Stimulated activated CD4-positive, alpha-beta T cell treated with anti-CD3 and anti-CD28 coated beads, Interleukin-1b, Interleukin-23, amount 100 ng/mL, for 24 hours (primary cell): ENCODE measurements at places on chromosomes 11 and 22.

- DNase-seq: no peak
Observed at GRCh38 chr11:19595499-19595839, 117.2 kb upstream of the NAV2 start.

DNA sequence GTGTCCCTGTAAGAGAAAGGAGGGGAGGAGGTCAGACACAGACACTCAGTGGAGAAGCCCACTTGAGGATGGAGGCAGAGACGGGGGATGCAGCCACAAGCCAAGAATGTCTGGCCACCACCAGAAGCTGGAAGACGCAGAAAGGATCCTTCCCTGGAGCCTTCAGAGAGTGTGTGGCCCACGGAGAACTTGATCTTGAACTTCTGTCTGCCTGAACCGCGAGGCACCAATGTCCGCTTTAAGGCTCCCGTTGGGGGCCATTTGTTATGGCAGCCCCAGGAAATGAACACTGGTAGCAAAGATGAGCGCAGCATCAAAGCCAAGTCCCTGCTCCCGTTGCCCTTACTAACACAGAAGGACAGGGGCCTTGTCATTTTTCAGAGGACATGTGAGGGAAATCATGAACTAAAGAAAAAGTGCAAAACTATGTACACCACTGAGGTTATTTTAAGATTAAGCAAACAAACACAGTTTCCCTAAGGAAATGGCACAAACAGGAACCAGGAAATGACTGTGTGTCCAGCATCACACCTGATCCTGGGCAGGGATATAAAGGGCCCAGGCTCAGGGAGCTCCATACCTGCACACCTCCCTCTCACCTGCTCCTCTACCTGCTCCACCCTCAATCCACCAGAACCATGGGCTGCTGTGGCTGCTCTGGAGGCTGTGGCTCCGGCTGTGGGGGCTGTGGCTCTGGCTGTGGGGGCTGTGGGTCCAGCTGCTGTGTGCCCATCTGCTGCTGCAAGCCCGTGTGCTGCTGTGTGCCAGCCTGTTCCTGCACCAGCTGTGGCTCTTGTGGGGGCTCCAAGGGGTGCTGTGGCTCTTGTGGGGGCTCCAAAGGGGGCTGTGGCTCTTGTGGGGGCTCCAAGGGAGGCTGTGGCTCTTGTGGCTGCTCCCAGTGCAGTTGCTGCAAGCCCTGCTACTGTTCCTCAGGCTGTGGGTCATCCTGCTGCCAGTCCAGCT, at the start of gene KRTAP5-6:
KRTAP5-6 (plus strand) TSS at position 588 of the 963 bp plus-strand sequence; CDS start at position 639, 51 bp downstream.
- DNase-seq: no peak

DNA sequence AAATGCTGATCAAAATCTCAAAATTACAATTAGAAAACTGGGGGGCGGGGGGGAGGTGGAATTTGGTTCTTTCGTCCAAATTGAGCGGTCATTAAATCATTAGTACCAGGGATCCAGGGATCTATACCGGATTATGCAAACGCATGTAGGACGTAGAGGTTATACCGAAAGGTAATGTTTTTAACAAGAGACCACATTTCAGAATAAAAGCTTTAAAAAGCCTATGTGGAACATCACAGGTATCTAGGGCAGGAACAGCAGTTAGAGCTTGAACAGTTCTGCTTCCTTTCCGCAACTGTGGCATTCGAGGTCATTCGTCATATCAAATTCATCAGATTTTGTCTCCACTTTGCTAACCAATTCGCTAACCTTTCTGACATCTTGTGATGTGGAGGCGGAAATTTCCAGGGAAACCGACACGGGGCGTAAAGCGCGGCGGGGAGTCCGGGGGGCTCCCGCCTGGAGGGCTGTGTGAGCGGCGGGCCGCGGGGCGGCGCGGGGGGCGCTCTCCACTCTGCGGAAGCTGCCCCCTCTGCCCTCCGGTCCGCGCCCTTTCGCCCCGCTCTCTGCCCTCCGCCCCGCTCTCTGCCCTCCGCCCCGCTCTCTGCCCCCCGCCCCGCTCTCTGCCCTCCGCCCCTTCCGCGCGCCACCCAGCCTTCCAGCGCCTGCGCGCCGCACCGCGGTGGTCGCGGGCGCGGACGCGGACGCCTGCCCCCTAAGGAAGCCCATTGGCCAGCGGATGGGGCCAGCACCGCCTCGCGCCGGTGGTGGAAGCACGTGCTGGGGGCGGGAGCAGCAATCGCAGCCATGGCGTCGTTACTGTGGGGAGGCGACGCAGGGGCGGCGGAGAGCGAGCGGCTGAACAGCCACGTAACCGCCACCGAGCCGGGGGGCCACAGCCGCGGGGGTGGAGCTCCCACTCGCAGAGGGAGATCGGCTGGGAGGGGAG, at the start of gene DDX25:
DDX25 (plus strand) TSS at position 798 of the 949 bp plus-strand sequence; CDS start at position 808, 10 bp downstream.
- no peak for DNase-seq

DNA sequence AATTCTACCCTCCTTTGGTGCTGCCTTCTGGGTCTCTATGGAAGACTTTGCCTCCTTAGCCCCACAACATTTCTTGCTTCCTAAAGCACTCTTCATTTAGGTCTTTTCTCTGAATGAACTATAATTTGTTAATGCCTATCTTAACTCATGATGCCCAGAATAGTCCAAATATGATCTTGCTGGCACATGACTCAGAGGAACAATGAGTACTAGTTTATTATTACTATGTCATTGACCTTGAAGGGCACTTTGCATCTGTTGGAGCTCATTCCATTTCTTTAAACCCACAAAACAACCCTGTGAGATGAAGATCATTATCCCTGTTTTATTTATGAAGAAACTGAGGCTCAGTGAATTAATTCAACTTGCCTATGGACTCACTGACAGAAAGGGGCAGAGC, 320.2 kb upstream of the PLET1 start:
- no peak for DNase-seq

- DNase-seq: no peak
Observed at GRCh38 chr11:108167624-108168023, 46.3 kb downstream of the ACAT1 start.

- DNase-seq: no peak
Observed at GRCh38 chr11:43359422-43359818, 700 bp downstream of the TTC17 start.

DNA sequence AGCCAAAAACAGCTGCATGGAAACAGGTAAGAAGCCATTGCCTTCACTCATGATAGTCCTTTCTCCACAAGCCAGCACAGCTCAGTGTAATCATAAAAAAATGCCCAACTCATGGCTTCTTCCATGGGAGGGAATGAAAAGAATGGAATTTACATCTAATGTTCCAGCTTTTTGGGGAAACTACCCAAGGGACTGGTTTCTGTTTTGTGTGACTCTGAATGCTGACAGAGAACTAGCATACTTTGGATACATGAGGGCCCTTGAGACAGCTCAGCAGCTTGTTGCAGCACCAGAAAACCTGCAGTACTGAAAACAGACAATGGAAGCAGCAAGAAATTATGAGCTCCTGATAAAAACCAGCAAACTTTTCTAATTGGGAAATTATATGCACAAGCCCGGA, 24.2 kb upstream of the HORMAD2 start:
- no peak for DNase-seq

DNA sequence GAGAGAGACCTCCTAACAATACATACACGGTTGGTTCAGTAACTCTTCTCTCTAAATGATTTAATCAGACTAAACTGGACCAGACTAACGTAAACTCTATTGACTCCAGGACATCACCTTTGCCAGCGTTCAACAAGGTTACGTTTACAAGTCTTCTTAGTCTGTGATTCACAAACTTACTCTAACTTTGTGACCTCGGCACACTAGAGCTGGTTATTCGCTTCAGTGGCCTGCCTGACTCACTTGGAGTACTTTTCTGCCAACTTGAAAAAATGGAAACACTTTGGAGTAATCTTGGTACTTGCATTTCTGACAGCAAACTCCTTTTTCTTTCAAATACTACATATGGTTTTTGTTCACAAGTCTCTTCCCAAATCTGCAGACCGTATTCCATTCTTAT, 26.2 kb downstream of the MTMR2 start:
- no peak for DNase-seq

DNA sequence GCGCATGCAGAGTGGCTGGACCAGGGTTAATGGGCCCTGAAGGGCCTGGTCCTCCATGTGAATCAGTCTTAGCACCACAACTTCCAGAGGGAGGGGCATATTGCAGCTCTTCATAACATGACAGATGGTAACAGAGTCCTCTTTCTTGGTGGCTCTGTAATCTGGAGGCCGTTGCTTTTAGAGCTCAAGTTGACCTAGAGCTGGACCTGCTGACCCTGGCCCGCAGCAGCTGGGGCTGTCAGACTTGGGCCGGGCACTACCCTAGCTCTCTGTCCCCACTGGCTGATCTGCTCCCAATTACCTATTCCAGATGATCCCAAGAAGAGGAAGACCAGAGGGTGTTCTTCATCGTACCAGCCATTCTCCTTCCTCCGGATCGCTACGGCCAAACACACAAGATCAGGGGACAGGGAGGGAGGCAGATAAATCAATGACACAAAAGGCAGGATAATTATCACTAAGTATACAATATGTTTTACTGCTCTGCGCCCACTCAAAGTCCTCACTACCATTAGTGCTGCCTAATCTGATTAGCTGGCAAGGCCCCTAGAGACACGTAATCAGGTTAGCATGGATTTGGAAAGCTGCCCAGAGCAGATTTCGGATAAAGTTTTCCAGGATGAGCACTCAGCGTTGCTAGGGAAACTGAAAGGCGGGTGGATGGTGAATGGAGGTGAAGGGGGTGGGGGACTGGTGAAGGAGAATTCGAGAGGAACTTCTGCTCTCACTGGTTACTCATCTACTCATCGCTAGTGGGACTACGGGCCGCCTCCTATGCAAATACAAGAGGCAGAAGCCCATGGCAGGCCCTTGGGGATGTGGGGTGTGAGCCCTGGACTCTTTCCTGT, 64.5 kb upstream of the PHOX2A start:
- DNase-seq: no peak

DNA sequence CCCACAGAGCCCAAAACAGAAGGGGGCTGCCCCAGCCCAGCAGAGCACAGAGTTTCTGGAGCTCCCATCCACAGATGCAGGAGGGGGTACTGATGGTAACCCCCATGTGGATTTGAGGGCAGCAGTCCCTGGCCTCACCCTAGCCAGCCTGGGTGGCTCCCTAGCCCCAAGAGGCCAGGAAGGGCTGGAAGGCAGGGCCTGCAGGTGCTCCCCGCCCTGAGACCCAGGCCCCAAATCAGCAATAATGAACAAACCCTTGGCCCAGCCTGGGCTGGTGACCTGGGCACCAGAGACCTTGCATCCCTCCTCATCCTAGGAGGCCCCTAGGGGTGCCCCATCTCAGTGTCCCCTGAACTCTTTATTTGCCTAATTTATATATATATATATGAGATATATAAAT, 61.6 kb downstream of the MORC2 start:
- DNase-seq: no peak

DNA sequence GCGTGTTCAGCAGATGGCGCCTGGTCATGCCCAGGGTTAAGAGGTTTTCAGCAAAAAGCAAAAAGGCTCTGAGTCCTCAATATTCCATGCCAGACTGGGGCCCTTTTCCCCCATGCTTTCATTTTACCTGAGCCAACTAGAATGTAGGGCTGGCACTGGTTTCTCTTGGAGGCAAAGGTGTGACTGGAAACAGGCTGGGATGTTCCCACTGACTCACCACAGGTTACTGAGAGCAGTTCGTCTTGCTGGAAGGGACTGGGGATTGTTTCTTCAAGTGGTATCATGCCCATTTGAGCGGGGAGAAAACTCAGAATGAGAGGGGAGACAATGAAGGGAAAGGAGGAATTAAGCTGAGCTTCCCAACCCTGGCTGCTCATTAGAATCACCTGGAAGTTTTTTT, 243.9 kb downstream of the TENM4 start:
- no peak for DNase-seq

GRCh38 chr11:91912322-91912721, 312.3 kb upstream of the FAT3 start:
- no peak for DNase-seq

- no peak for DNase-seq
Observed at GRCh38 chr11:117387992-117388755, 60.5 kb downstream of the CEP164 start.

GRCh38 chr11:86625981-86626380, 46.4 kb downstream of the ME3 start:
- DNase-seq: no peak

- DNase-seq: no peak
Observed at GRCh38 chr11:13463779-13464290, 813 bp upstream of the BTBD10 start.

GRCh38 chr11:26944866-26945664, 48.8 kb upstream of the FIBIN start:
- no peak for DNase-seq

DNA sequence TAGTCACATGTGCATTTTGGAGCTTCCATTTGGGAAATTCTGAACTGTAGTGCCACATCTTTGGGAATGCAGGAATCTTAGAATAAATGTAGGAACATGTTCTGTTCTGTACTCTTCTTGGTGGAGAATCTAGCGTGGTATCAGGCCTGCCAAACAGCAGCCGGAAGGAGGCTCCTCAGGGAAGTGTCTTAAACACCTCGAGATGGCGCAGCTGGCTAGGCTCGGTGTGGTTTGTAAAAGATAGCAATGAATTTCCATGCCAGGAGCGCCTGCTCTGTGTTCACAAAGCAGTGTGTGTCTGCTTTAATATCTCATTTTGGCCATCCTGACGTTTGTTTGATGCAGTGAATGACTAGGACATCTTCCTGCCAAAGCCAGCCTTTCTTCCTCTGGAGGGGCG, 145.1 kb downstream of the ATXN10 start:
- no peak for DNase-seq

- DNase-seq: no peak
Observed at GRCh38 chr22:42396621-42397331, 35.4 kb downstream of the NFAM1 start.

DNA sequence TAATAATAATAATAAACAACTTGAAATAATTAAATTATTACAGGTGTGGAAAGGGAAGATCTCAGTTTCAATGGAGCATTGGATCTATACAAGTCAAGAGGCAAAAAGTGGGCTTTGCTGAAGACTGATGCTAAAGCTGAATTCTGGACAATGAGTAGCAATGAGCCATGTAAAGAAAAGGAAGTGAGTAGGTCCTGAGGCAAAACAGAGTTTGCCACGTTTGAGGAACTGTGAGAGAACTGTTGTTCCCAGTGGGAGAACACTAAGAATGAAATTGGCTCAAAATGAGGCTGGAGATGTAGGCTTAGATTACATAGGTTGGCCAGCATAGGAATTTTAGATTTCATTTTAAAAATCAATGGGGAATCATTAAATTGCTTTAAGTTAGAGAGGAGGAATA, 33.9 kb upstream of the TEAD1 start:
- no peak for DNase-seq

DNA sequence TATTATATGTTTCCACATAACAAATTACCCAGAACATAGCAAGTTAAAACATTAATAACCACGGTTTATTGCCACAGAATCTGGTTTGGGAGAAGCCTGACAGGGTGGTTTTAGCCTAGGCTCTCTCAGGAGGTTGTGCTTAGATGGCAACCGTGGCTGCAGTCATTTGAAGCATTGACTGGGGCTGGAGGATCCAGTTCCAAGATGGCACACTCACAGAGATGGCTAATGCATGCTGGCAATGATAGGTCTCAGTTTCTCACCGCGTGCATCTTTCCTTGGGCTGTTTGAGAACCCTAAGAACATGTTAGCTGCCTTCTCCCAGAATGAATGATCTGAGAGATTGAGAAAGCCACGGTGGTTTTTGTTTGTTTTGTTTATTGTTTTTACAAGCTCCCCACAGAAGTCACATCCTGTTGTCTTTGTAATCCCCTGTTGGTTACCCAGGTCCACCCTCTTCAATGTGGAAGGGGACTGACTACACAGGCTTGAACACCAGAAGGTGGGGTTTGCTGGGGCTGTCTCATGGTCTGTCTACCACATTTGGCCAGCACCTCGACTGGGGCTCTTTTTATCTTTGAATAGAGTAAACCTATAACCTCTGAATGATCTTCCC, 36.6 kb upstream of the GRAMD1B start:
- no peak for DNase-seq

GRCh38 chr22:28332410-28332809, 347.2 kb downstream of the TTC28 start:
- DNase-seq: no peak

- no peak for DNase-seq
Observed at GRCh38 chr11:36139767-36140166, 149.5 kb downstream of the COMMD9 start.
